ENCODE measurements at places on chromosomes 3 and 15.

DNA sequence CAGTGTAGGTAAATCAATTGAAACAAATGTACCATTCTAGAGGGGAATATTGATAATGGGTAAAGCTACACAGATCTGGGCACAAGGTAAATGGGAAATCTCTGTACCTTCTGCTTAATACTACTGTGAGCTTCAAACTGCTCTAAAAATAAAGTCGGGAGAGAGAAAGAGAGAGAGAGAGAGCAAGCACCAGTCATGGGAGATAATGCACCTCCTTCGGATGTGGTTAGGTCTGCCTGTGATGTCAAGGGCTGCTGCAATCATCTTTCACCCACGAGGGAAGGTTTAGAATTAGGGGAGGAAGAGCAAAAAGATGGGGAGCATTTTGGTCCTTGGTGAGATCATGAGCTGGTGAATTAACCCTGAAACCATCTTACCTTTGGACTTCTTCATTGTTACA is 219.1 kb downstream of the ZNF385D start:
- no peak for DNase-seq

DNA sequence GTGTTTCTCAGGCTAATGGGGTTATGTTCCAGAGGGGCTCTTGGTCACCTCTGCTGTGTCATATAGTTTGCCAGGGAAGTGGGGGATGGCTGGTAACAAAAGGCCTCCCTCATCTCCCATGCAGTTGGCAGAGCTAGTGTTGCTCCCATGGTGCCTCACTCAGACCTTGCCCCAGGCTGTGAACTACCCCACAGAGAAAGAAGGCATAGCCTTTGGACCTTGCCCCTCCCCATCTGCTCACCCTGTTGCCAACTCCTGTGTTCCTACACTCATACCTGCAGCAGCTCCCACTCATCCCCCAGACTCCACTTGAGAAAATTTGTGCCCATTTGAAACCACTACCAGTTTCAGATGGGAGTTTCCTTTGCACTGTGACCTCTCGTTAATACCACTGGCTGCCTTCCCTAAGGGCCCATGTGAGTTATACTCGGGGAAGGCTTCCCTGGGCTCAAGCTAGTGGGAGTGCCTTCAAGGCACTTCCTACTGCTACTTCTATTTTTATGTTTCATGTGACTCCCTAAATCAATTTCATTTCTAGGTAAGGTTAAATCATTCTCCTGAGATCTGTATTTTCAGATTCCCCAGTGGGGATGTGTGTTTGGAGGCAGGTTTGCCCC is 25.3 kb upstream of the COPB2 start:
- DNase-seq: no peak

DNA sequence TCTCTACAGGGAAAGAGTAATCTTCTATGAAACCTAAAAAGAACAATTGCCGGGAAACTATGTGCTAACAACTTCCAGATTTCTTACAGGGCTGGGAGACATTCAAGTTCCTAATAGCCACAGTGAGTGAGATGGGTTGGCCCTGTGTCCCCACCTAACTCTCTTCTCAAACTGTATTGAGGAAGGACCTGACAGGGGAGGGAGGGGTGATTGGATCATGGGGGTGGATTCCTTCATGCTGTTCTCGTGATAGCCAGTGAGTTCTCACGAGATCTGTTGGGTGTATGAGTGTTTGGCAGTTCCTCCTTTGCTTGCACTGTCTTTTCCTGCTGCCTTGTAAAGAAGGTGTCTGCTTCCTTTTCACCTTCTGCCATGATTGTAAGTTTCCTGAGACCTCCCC is 958.7 kb downstream of the AGBL1 start:
- no peak for DNase-seq

GRCh38 chr3:171442184-171442583 is 18.0 kb downstream of the TNIK start:
- no peak for DNase-seq

GRCh38 chr3:36823806-36824205 is 59.5 kb upstream of the DCLK3 start:
- no peak for DNase-seq

GRCh38 chr3:62926494-62926893 is 51.3 kb upstream of the CADPS start:
- DNase-seq: no peak

- DNase-seq: no peak
Observed at GRCh38 chr15:28118531-28118930, 19.4 kb upstream of the OCA2 start.

DNA sequence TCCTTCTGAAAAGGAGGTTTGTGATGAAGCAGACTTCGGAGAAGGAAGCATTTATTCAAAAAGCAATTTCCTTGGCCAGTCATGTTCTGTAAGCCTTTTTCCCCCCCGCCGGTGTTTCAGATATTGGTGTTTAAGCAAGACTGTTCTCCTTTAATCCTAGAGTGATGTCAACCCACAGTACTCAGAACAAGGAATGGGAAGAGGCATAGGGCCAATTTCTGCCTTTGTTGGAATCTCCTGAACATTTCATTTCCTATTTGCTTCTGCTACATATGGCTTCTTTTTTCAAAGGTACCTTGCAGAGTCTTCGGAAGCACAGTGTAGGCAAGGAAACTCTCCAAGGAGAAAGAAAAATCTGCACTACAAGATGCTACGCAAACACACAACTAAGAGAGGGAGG is 713.1 kb upstream of the CFAP20DC start:
- no peak for DNase-seq

DNA sequence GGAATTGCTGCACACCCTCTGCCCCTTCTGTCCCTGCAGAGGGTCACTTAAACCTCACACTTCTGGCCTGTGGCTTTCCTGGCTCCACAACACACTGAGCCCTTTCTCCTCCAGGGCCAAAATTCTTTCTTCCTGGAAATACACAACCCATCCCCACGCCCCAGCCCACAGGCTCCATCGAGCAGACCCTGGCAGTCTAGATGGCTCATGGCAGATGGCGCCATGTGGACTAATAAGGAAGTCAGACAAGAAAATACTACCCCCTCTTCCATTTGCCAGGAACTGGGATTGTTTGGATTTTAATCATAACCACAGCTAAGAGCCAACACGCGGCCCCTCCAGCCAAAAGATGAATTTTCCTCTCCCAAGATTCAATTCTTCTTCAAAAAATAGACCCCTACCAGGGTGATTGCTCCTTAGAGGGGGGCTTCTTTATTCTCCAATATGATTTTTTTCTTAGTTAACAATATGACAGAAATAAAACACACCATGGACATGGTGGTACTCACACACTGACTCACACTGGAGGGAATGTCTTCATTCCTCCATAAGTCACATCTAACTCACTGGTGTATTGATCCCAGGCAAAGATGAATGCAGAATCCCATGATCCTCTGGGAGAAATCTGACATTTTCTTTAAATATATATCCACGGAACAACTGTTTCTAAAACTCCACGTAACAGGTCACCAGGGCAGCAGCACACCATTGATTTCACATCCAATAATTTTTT is 111.5 kb downstream of the NTRK3 start:
- DNase-seq: no peak

GRCh38 chr3:194956697-194957396 is 271.2 kb downstream of the FAM43A start:
- DNase-seq: no peak

- DNase-seq: no peak
Observed at GRCh38 chr15:29589416-29589815, 232.9 kb downstream of the TJP1 start.

- DNase-seq: no peak
Observed at GRCh38 chr3:99859825-99860224, 42.2 kb downstream of the CMSS1 start.

GRCh38 chr3:162742159-162742717 is 1245.6 kb downstream of the OTOL1 start:
- DNase-seq: no peak

Measured in T-cell (primary cell).